Endothelial cell of umbilical vein (primary cell): ENCODE measurements at places on chromosomes 1 and 21.
A peak's percentile ranks its signal among the peaks of the same experiment; 100 is the strongest.

GRCh38 chr1:50974618-50974935 is 4.5 kb downstream of the CDKN2C start:
- no peak for DNase-seq

DNA sequence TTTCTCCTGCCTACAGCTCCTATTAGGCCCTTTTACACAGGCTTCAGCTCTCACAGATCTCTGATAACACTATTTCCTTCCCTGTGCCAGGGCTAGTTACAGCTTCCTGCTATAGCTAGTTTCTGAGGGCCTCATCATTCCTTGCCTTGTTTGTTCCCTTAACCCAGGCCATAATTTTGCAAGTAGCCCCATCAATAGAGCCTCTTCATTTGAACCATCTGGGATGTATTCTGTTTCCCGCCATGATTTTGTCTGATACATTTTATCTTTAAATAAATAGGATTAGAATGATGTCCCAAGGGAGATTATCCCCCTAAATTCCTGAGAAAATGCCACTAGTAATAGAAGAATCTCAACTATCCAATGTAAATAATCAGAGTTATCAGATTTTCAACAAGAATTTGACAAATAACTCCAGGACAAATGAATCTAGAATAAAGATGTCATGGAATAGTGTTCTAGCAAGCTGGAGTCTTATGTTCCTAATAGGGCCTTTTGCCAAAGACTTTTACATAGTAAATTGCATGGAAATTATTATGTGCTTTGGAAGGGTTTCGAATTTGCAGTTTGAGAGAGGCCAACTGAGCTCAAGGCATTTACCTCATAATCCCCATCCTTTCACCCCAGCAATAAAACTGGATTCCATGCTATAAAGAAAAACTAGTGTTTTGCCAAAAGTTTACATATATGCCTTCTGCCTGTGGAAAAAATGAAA is 16.1 kb downstream of the IFT25 start:
- no peak for DNase-seq

DNA sequence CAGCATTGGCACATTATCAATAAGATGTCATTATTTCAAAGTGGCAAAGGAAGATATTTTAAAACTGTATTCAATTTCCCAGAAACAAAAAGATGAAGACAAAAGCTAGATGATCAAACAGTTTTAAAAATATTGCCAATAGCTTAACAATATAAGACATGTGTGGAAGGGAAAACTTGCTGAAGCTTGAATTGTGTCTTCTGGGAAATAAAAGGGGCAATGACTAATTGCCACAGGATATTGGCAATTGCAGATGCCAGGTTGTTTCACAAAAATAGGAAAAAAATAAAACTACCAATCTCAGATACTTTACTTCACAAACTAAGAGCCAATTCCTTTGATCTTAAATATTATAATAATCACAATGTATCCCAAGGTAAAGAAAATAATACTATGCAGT is 679.8 kb upstream of the ADAMTS5 start:
- no peak for DNase-seq

DNA sequence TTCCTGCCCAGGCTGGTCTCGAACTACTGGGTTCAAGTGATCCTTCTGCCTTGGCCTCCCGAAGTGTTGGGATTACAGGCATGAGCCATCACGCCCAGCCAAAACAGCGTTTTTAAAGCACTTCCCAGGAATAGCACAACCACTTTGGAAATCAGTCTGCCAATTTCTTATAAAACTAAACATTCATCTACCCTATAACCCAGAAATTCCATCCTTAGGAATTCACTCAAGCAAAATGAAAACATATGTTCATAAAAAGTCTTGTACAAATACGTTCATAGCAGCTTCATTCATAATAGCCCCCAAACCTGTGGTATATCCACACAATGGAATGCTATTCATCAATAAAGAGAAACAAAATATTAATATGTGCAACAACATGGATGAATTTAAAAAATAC is 36.1 kb downstream of the PHC2 start:
- DNase-seq, result no peak

DNA sequence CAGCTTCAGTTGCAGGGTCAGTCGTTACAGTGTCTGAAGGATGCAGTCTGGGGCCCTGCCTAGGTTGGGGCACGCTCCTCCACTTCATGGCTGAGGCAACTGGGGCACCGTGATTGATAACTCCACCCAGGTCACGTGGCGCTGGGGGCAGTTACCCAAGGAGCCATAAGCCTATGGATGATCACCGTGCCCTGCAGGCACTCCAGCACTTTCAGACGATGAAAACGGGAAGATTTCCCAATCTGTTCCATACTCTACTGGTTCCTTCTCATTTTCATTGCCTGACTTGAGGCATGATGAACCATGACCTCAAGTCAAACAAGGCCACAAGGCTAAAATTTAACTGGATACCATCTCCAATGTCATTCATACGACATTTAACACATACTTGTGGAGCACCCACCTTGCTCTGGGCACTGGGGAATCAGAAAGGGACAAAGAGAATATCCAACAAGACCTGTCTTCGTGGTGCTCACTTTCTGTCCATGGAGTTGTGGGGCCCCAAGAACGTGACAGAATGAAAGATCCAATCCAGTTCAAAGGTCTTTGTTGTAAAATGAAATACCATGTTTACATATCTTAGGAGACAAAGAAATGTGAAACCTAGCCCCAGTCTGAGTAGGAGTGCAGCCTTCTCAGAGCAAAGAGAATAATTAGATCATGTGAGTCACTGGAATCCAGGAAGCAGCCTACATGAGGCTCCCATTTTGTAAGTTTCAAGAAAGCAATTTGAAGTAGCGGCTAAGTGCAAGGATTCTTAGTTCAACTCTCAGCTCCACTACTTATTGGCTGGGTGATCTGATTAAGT is 39.4 kb upstream of the SPOCD1 start:
- no peak for DNase-seq

GRCh38 chr1:85460555-85461088 is 4.3 kb downstream of the DDAH1 start:
- no peak for DNase-seq

DNA sequence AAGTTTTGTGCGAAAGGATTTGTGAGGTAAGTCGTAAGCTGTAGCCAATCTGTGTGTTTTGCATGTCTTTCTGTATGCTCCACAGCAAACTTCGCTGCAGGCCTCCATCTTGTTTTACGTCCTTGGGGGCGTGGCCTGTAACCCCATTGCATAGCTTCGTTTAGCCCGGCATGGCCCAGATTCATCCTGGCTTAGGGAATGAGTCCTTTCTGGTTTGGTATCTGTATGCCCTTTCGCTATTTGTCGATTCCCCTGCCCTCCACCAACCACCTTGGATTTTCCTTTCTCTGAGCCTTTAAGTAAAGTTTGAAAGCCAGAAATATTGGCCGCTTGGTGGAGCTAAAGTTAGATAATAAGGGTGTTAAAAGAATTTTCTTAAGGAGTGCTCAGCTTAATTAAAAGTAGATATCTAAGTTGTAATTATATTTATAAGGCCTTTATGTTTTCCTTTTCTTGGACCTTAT is 1.1 kb downstream of the THEM4 start:
- peak; percentile 26 for DNase-seq

DNA sequence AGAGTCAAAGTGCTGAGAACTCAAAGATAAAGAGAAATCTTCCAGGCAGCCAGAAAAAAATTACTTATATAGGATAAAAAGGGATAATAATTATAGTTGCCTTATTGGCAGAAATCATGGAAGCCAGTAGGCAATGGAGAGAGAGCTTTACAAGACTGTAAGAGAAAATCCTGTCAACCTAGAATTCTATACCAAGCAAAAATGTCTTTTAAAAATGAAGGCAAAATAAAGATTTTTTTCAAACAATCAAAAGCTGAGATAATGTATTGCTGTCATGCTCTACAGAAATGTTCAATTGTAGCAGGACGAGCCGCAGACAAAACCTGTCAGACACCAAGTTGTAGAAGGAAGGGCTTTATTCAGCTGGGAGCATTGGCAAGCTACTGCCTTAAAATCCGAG is 26.8 kb upstream of the RAB4A start:
- DNase-seq, result no peak

DNA sequence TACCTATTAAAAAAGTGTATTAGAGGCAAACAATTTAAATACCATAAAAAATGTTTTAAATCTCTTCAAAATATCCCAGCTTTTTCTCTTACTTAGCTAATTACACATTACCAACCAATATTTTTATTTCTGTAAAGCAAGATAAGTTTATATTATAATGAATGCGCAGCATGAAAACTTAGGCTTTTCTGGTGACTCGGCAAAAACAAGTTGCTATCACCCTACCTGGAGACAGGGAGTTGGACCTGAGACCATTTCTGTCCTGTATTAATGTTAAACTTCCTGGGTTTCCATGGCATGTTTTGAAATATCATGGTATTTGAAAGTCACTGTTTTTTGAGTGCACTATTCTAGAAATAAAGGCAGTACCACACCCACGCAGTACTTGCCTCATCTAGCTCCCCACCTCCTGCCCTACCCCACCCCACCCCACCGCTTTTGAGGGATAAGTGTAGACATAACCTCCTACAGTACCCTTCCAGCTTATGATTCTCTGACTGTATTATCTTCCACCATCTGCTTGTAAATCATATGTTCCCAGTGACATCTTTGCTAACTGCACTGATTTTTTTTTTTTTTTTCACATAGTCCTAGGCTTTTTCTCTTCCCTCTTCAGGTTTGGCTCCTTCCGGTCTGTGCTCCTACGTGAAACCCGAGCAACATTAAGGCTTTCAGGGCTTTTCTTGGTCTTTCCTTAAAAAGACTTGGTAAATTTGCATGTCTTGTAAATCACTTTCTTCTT is 77.5 kb downstream of the PHTF1 start:
- no peak for DNase-seq

DNA sequence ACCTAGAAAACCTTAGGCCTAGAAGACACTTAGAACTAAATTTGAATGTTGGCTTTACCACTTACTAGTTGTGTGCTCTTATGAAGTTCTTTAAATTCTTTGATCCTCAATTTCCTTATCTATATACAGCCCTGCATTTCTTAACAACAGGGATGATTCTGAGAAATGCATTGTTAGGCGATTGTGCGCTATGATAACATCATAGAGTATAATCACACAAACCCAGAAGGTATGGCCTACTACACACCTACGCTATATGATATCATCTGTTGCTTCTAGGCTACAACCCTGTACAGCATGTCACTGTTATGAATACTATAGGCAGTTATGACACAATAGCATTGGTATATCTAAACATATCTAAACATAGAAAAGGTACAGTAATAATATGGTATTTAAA is 137.4 kb downstream of the CHD1L start:
- no peak for DNase-seq

GRCh38 chr1:193335806-193336428 is 149.5 kb upstream of the B3GALT2 start:
- peak; percentile 21 for DNase-seq

- no peak for DNase-seq
Measured at GRCh38 chr1:82901561-82901960, 1097.4 kb downstream of the TTLL7 start.

DNA sequence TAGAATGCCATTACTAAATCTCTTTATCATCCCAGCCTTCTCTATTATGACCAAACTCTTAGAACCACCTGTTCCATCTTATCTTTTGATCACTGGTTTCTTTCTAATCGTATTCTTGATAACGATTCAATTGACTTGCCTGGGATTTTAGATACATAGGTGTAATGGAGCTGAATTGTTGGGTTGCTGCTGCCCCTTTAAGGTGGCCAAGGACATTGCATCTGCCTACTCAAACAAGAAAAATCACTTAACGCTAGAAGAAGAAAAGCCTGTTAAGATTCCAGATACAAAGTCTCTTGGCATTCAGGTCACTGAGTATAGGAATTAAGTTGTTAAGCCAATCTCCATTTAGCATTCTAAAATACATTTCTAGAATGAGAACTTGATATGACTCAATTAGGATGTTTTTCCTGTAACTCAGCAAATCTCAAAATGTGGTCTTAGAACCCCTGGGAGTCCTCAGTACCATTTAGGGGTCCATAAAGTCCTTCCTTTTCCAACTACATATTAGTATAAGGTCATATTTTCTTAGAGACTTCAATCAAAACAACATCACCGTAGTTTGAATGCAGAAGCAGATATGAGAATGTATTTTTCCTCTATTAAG is 12.4 kb downstream of the NEXN start:
- DNase-seq, result peak; percentile 83

GRCh38 chr1:210092366-210092765 is 140.2 kb upstream of the SERTAD4 start:
- DNase-seq, result no peak

DNA sequence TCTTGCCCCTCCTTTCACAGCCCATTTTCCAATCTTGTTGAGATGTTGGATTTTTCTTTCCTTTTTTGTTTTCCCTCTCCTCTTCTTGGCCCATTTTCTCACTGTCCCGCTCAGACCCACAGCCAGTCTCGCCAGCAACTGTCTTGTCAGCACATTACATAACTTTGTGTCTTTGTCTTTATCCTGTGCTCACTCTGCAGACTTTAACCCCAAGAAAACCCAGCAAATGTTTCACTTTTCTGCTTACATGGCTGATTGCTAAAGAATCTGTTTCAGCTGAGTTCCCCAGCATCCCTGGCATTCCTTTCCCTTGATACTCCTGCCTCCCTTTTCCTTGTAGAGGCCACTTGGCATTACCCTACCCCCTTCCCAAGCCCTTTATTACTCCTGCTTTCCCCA is 74.6 kb downstream of the ZNF648 start:
- no peak for DNase-seq

GRCh38 chr1:241356519-241357365 is at the start of gene RGS7:
TSS of gene RGS7 (minus strand) at chr1:241357205.
- peak; percentile 60 for DNase-seq

DNA sequence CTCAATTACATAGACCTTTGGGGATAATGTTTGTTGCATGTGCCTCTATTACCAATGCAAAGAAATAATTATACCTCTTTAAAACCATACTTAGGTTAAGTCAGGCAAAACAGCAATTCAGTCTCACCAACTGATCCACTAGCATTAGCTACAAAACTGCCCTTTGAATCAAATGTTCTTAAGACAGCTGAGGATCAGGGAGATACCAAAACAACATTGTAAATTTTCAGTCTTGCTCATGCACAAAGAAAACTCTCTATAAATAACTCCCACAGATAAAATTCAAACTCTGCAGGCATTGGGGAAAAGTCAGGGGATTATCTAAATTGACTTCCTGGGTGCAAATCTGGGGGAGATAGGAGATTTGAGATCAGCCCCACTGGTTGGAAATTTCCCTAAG is 100.9 kb upstream of the DPT start:
- DNase-seq, result no peak

DNA sequence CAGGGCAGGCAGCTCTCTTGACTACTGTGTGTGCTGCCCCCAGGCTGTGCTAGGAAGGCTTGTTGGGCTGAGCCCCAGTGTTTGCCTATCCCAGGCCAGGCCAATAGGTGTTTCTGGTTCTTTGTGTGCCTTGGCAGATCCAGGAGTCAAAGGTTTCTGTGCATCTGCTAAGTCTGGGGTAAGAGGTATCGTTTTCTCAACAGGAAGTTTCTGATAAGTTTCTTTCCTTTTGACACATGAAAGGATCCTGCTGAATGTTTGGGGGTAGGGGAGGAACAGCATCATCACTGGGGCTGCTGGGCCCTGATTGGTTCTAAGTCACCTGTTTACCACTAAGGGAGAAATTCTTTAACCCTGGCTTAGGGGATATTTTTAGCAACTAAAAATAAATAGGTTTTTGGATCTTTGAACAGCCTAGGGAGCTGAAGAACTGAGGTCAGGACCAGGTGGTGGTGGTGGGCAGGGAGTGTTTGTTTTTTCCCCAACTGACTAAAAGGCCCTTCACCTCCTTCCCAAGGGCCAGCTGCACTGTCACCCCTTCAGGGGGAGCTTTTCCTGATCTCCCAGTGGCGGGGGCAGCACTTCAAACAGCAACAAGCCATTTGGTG is 85.1 kb downstream of the KCNN3 start:
- peak; percentile 93 for DNase-seq
